ENCODE measurements at places on chromosomes 12 and 14.

DNA sequence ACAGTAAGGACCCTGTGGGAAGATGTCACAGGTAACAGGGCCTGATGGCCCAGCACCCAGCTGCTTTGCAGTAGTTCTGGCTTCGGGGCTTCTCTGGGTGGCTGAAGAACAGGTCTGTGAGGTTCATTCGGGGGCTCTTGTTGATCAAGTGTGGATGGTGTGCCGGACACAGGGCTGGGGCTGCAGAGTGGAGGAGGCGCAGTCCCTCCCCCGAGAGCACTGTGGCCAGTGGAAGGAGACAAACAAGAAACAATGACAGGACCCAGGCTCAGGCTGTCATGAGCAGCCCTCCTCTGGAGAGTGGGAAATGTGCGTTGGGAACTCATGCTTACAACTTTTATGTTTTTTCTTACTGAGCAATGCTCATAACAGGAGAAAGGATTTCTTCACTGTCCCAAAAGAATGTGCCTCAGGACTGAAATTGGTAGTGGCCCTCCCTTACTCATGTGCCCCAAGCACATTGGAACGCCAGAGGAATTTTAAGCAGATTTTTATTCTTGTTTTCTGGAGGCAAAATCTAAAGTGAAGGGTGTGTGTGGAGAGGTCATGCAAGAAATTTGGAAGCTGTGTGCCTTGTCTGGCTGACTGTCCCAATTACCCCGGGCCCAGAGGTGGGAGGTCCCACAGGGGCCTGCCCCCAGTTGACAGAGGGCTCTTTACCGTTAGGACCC is 233.8 kb downstream of the CACNA1C start:
- DNase-seq = no peak

DNA sequence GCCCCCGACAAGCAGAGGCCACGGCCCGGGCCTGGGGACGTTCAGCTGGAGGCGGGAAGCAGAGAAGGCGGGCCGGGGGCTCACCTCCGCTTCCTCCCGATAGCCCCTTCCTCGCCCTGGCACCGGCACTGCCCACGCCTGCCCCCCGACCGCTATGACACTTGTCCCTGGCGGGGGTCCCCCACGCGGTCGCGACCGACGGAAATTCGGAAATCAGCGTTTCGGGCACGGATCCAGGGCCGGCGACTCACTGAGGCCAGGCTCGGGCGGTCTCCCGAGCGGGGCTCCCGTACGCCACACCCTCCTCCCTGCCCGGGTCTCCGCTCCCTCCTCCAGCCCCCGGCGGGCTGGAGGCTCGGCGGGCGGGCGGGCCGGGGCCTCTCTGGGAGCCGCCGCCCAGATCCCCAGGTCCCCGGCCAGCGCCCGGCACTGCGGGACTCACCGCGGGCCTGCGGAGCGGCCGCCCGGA is 581 bp downstream of the PITPNM2 start:
- DNase-seq = no peak

DNA sequence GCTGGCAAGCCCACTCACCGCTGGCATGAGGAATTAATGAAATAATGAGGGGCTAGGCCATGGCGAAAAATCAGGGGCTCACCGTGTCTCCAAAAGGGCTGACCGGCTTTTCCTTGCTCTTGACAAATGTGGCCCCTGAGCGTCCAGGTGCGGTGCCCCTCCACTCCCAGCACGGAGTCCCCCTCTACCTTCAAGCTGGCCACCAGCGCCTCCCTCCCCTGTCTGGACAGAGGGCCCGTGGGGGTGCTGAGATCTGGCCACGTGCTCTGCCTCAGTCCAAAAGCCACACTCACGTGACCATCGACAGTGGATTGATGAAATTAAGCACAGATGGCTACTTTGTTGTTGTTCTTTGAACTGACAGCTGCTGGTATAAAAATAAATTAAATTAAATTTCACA is 78.8 kb upstream of the BCL11B start:
- no peak for DNase-seq

DNA sequence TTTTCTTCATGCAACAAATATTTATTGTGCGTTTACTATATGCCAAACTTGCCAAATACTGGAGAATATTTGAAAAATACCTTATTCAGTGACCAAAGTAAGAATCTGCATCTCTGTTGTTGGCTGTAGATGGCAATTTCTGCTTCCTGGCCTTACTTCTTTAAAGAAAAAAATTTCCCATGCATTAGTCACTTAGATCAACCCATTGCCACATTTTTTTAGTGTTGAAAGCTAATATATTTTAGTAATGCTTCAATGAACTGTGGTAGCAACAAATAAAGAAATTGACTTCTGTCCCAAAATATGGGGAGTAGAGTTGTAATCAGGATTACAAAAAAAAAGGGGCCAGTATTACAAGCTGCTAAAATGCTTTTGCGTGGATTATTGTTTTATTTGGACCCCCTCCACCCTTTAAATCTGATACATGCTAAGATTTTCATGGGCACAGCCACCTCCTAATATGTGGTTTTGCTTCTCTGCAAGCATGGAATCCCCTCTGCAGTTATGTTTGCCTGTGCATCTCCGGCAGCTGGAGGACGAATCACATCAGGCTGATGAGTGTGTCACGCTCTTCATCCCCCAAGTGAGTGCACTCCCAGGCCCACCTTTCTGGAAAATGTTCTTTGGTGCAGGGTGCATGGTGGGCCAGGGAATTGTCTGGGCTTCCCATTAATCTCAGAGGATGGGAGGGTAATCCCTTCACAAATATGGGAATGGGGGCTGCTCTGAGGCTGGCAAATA is 38.1 kb upstream of the PTCSC3 start:
- no peak for DNase-seq

Data from CD4-positive, alpha-beta T cell treated with Interleukin-1 beta for 1 hour (primary cell).